CD4-positive, alpha-beta T cell treated with Interleukin-15 for 1 hour (primary cell): ENCODE measurements at places on chromosomes 1 and 21.

GRCh38 chr1:80448081-80448480, 1352.7 kb upstream of the ADGRL2 start:
- DNase-seq, result no peak

- DNase-seq, result no peak
These were observed at the start of gene TCHHL1 for GRCh38 chr1:152089014-152089674. Gene TCHHL1, minus strand, starts transcription at chr1:152089064. Its CDS starts 921 bp downstream, at chr1:152088143.

DNA sequence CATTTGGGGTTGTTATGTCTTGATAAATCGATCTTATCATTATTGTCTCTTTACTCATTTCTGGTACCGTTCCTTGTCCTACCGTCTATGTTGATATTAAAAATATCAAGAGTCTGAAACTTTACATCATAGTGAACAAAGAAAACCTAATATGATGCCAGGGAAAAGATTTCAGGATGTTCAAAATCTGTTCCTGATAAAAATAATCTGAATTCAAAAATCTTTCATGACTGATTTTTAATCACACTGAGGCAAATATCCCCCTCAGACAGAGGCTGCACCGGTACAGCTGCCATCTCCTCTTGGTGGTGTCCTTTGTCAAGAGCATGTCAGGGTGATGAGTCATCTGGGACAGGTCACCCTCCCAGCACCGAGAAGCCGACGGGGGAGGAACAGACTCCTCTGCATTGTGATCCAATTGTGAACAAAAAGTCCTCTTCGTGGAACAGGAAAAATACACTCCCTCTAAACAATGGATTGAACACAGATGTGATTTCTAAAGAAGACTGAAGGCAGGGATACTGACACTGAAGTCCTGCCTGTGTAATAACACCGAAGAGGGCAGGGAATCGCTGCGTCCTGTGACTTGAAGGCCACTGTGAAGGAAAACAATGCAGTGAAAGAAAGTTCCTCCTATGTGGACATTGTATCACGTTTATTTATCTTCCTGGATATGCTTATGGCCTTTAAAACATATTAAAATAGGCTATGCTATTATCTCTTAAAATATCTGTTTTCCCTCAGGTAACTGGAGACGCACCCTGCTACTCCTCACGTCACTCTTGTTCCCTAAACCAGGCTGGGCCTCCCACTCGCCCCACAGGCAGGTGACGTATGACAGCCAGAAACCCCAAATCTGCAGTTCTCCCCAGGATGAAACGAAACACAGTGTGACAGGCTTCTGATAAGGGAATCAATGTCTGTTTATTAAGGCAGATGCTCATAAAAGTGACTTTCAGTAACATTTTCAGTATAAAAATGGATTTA, 4.3 kb upstream of the SPATC1L start:
- DNase-seq, result no peak

- no peak for DNase-seq
These were observed 649 bp downstream of the AHDC1 start for GRCh38 chr1:27603309-27603680.

GRCh38 chr1:3431266-3431665, 23.2 kb upstream of the ARHGEF16 start:
- DNase-seq, result no peak

DNA sequence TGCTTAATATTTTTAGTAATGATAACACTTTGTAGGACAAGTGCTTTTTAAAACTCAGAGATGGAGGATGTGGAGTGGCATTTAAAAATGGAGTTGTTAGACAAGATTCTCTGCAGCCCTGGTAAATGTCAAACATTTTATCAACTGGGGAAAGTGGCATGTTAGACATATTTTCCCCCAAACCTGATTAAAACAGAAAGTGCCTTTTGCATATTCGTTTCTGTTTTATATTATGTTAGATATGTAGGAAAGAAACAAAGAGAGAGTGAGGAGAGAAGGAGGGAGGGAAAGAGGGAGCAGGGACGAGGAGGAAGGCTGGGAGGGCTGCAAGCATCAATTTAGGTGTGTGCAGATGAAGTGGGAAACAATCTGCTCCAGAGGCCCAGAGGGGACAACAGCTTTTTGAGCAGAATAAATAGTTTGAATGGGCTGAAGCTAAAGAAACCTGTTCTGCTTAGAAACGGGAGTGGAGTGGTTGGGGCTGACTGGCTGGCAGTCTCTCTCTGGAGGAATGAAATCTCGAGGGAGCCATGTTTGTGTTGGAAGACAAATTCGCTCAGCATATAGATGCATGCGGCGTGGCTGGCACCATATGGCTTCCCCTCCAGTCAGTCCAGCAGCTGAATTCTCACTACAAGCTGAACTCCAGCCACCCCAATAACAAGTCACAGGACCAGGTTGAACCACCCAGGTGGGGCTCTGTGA, 502.2 kb downstream of the AJAP1 start:
- DNase-seq, result no peak

GRCh38 chr1:7827126-7827955, 25.5 kb downstream of the UTS2 start:
- no peak for DNase-seq

DNA sequence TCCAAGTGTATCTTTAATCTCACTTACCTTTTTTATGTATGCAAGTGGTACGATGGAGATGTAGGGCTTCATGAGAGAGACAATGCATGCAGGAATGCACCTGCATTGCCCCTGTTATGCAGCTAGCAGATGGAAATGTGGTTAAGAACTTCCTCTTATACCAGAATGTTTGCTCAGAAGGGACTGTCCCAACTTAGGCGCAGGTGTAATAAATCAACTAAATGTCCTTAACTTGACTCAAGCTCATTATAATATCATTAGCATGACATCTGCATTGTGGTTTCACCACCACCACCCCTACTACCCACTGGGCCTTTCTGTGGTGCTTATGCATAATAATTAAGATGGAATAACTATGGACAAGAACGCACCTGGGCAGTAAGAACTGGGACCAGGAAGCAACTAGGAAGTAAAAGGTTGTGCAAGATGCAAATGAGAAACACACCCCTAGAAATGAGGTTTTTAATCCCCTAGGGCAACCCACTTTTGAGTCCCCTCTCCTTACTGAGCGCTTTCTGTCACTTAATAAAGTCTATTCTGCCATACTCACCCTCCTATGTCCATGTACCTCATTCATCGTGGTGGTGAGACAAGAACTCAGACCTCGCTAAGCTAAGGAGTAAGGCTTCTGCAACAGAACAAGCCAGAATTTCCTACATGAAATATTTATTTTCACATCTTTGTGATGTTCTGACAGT, 1103.3 kb upstream of the B3GALT2 start:
- DNase-seq, result peak; percentile 74

DNA sequence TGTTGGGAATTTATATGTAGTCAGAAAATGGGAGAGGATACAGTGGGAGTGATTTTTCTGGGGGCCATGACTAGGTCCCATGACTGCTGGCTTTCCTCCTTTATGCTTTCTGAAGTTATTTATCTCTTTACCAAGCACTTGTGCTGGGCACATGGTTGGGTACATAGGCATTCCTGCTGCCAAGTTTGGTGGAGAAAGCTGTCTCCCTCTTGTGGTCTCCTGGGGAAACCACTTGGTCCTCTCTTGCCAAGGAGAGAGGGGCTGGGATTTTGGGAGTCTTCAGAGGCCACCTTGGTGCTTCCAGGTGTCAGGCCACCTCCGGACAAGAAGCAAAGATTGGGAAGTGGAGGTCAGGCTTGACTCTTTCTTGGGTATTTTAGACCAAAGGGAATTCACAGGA, 120.2 kb upstream of the KCNE2 start:
- peak; percentile 29 for DNase-seq

- no peak for DNase-seq
These were observed 959 bp upstream of the SDC3 start for GRCh38 chr1:30909365-30910068.

- DNase-seq, result no peak
These were observed 624.3 kb upstream of the BRINP3 start for GRCh38 chr1:191101960-191102359.

DNA sequence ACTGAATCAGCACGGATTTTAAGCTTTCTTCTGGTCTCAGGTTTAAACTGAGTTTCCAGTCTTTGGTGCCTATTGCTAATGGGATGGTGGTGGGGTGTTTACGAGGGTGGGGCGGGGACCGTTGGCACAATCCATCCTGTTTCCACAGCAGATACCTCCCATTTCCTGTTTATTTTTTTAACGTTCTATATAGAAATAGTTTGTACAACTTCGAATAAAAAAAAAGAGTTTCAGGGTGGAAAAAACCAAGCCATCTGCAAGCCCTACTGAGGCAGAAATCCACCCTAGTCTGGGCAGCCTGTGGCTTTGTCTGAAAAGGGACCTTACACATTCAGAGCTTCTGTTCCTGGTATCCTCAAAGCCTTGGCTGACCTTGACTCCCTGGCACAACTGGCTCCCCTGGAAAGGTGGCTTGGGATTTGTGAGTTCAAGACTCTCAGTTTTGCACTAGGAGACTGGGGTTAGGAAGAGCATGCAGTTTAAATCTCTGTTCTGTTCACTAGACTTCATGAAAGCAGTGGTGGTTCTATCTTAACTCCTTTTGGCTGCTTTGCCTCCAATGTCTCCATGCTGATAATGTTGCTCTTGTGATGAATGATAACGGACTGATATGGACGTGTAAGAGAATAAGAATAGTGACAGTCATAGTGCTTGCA, 46.7 kb downstream of the VANGL2 start:
- DNase-seq, result no peak

- no peak for DNase-seq
These were observed 11.9 kb upstream of the GPX7 start for GRCh38 chr1:52590266-52590665.

DNA sequence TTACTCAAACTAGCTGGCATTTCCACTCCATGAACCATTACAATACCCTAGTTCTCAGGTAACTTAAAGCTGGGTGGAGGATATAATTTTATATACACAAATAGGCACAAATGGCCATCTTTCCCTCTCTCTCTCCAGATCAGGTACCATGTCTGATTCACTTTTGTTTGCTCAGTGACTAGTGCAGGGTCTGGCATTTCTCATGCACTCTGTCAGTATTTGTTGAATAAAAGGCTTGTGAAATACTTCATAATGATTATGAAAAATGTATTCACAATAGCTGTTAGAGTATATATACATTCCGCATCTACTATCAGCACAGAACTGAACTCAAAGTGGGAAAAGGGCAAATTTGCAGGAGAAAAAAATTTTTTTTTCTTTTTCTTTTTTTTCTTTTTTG, 510.2 kb upstream of the USP24 start:
- DNase-seq, result no peak

DNA sequence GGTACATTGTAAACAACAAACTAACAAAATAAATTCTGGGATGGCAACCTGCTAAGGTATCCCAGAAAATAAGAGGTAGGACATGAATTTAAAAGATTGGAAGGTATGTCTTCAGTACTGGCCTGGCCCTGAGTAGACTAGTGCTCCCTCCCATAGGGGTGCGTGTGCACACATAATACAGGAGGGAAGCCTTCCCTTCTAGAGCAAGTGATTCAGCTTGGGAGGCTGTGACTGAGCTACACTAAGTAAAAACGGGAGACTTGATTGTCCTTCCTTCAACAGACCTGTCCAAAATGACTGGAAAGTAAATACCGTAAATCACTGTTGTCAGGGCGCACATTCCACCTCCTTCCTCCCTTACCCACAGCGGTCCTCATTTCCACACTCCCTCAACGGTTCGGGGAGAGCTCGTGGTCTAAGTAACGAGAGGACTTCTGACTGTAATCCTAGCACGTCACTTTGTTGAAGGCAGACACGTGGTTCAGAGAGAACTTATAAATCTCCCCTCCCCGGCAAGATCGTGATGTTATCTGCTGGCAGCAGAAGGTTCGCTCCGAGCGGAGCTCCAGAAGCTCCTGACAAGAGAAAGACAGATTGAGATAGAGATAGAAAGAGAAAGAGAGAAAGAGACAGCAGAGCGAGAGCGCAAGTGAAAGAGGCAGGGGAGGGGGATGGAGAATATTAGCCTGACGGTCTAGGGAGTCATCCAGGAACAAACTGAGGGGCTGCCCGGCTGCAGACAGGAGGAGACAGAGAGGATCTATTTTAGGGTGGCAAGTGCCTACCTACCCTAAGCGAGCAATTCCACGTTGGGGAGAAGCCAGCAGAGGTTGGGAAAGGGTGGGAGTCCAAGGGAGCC, at the start of gene TGFB2:
TGFB2 (plus strand) TSS at position 523 of the 859 bp plus-strand sequence. CDS start 1,366 bp downstream, outside the sequence.
- no peak for DNase-seq

DNA sequence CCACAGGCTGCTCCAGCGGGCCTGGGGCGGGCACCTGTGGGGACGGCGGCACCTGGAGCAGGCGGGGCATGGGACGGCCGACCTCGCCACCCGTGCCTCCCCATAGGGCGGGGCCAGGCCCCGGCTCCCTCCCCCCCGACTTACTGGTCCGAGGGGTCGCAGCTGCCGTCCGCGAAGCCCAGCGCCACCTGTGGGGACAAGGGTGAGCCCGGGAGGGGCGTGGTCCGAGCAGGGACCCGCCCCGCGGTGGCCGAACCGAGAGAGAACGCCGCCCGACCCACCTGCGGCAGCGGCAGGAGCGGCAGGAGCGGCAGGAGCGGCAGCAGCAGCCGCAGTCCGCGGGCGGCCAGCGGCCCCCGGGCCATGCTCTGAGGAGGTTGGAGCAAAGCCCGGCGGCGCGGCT, at the start of gene TMEM52:
TMEM52 (minus strand) TSS at position 379 of the 403 bp plus-strand sequence; CDS start at position 365, 14 bp downstream.
- DNase-seq, result no peak

- DNase-seq, result no peak
These were observed 63.2 kb downstream of the PRDM2 start for GRCh38 chr1:13763222-13763621.

- DNase-seq, result no peak
These were observed 4.9 kb upstream of the LINGO4 start for GRCh38 chr1:151809985-151810556.

DNA sequence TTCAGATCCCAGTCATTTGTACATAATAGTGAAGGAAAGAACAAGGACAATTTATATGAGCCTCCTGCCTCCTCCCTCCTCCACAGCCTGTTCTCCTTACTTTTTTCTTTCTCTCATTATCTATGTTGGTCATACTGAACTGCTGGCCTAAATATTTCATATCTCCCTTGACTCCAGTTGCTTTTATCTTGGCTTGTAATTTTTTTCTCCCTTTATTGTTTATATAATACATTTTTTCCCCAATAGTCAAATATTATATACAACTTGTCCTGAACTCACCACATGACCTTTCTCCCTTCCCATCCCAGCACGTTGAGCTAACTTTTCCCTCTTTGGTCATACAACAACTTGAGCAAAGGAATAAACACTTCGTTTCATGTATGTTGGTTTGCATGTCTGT, 752.1 kb downstream of the LTN1 start:
- DNase-seq, result no peak

- no peak for DNase-seq
These were observed 46.3 kb downstream of the ADGRL2 start for GRCh38 chr1:81847063-81847462.

DNA sequence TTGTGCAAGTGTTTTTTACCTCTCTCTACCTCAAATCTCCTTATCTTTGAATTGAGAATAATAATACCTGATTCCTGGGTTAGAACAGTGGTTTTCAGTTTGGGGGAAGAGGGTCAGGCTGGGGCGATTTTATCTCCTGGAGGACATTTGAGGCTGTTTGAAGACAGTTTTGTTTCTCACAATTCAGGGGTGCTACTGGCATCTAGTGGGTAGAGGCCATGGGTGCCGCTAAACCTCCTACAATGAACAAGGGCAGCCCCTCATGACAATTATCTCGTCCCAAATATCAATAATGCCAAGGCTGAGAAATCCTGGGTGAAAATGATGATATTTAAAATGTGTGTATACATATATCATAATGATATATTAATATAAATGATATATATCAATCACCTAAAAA, 139.1 kb upstream of the USH2A start:
- DNase-seq, result no peak
